ENCODE measurements at places on chromosomes 6 and 20.

DNA sequence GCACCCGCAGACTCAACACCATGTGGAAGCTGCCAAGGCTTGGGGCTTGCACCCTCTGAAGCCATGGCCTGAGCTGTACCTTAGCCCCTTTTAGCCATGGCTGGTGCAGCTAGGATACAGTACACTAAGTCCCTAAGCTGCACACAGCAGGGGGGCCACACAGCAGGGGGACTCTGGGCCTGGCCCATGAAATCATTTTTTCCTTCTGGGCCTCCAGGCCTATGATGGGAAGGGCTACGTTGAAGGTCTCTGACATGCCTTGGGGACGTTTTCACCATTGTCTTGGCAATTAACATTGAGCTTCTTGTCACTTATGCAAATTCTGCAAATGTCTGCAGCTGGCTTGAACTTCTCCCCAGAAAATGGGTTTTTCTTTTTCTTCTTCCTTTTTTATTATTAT lies 103.3 kb downstream of the SLC16A10 start:
- no peak for DNase-seq

- DNase-seq, result no peak
Observed at GRCh38 chr6:29561091-29561490, 1.6 kb upstream of the UBD start.

GRCh38 chr20:1204576-1204975 lies 1.3 kb downstream of the C20orf202 start:
- no peak for DNase-seq

GRCh38 chr20:55656231-55656775 lies 349.0 kb downstream of the CBLN4 start:
- DNase-seq, result no peak
